ENCODE measurements at places on chromosomes 4 and X.

DNA sequence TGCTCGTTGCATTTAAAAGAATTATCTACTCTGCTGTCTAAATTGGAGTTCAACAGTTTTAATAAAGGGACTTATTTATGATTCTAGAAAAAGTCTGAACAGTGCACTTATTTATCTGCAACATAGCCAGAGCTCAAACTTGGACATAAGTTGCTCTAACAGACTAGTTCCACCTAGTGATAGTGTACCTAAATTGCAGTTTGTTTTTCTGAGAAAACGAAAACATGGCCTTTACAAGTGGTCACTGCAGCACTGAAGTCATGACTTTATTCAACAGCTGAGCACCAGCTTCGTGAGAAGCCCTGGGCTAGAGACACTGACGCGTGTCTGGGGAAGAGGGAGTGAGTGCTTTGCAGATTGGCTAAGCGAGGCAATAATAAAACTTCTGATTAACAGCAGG lies 77.3 kb upstream of the IGSF1 start:
- no peak for DNase-seq

DNA sequence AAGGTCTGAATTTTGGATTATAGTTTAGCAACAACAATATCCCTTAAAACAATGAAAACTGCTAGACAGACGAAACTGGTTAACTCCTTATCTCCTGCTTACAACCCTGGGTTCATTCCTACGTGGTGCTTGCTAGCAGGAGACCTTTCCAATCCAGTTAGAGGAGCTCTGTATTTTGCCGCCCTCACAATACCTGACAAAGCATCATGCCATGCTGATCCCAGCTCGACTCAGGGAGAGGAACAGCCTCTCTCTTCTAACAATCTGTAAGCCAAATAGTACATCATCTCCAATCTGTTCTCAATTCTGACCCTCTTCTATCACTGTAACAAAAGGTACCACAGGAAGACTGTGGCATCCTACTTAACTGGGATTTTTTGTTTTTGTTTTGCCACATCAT lies 74.4 kb downstream of the PAPSS1 start:
- no peak for DNase-seq

- DNase-seq = no peak
Observed at GRCh38 chrX:149208307-149208706, 296.8 kb downstream of the IDS start.

DNA sequence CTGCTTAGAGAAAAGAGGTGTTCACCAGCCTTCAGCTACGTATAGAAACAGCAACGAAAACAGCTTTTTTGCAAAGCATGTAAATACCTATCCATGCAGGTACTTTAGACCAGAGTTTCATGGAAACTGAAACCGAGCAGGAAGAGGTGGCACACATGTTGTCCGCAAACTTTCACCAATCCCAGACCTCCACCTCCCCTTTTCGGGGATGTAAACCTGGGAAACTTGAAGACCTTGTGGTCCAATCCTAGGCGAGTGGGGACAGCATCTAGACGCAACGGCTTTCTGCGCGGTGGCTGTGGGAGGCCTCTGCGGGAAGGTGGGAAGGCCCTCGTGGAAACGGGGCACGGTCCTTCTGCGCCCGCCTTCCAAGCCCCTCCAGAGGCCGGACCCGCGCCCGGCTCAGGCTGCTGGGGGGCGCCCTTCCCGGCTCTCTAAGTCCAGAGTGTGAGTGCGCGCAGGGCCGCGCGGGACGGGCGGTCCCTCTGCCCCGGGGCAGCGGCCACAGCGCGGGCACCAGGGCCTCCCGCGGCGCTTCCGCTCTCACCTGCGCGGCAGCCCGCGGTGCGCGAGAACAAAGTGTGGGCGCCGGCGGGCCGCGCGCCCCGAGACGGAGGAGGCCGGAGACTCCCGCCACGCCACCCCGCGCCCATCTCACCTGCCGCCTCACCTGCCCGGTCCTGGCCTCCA lies 830 bp upstream of the SHROOM2 start:
- no peak for DNase-seq

- no peak for DNase-seq
Observed at GRCh38 chr4:8556341-8557150, 23.6 kb upstream of the GPR78 start.

GRCh38 chr4:36614011-36614410 lies 332.6 kb downstream of the DTHD1 start:
- DNase-seq = no peak

GRCh38 chr4:169338241-169338640 lies 67.5 kb upstream of the SH3RF1 start:
- no peak for DNase-seq

DNA sequence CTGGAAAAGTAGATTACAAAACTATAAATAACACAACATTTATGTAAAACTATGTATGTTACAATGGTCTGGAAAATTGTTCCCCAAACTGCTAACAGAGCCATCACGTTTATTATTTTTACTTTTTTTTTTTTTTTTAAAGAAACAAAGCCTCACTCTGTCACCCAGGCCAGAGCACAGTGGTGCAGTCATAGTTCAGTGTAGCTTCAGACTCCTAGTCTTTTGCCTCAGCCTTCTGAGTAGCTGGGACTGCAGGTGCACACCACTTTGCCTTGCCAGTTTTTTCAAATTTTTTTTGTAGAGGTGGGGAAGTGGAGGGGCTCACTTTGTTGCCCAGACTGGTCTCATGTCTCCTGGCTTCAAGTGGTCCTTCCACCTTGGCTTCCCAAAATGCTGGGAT lies 180.1 kb upstream of the SPRY1 start:
- no peak for DNase-seq

- no peak for DNase-seq
Observed at GRCh38 chr4:16231570-16232245, 5.4 kb upstream of the TAPT1 start.

- no peak for DNase-seq
Observed at GRCh38 chr4:3491681-3492405, 28.7 kb downstream of the DOK7 start.

DNA sequence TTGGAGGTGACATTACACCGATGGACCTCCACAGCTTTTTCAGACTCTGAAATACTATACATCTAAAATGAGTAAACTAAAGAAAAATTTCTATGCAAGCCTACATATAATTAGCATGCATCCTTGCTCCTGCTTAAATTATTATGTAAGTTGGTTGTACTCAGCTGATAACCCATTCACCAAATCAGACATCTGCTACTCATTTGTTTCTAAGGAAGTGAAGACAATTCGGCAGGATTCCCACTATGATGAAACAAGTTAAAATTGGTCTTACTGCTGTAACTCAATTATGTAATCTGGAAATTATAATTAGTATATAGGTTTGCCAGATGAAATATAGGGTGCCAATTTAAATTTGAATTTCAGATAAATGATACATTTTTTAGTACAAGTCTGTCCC lies 59.5 kb upstream of the FGF13 start:
- DNase-seq = no peak

DNA sequence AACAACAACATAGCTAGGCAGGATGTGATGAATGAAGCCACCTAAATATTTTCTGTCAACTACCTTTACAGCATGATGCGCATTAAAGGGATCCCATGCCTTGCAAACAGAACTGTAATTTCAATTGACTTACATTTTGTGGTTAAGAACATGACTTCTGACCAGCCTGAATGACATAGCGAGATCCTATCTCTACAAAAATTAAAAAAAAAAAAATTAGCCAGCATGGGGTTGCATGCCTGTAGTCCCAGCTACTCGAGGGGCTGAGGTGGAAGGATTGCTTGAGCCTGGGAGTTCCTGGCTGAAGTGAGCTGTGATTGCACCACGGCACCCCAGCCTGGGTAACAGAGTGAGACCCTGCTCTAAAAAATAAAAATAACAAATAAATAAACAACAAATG lies 680.6 kb downstream of the IQCM start:
- no peak for DNase-seq
